ENCODE measurements at places on chromosomes 11 and 22.

- peak; percentile 85 for DNase-seq
Observed at GRCh38 chr11:134024420-134025081, 44.3 kb upstream of the JAM3 start.

DNA sequence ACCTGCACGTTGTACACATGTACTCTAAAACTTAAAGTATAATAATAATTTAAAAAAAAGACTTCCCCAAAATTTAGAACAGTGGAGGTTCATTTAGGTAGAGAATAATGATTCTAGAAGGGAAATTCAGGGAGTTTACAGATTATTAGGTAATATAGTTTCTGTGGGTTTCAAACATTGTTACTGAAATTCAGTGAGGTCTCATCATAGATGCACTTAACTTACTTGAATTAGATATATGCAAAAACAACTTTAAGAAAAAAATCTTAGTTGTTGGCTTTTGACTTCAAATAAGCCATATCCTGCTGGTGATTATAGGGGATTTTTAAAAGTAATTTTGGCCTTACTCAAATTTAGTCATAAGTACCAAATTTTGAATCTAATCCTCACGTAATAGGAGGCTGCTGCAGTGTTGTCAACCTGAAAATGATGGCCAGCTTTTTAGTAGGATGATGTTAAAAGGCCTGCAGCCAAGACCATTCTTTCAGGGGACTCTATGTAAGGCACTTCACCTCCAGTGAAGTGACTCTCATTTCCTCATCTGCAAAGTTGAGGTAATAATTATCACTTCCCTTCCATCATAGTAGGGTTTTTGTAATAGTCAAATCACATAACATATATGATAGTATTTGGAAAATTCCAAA lies 42.5 kb upstream of the KCNA4 start:
- DNase-seq: no peak

- DNase-seq: no peak
Observed at GRCh38 chr11:64038500-64038899, 2.8 kb downstream of the FLRT1 start.

DNA sequence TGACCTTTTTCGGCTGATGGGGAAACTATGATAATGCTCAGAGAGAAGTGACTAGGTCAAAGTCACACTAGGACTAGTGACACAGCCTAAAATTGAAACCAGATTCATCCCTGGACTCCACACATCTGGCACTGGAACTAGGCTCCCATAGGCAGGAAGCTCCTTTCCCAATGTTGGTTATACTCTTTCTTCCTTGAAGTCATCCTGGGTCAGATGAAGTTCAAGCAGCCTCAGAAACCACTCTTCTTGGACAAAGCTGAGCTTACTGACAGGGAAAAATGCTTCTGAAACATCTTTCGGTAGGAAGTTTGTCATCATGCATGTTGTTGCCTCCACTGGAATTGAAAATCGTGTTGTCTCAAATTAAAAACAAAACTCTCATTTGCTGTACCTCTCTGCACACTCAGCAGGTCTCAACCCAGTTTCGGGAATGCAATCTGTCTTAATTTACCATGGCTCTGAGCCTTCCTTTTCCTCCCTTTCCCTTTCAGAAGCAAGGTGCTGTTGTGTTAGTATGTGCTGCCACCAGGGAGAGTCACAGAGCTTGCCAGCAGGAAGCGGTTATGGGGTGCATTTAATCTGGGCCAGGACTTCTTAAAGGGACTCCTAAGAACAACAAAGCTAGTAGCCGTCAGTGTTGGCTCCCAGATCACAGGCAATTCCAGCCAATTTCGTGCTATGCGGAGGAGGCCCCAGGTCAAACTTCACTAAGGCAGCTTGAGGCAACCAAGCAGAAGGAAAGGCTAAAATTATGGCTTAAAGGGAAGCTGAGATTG lies 384.8 kb downstream of the TENM4 start:
- DNase-seq: peak; percentile 38
